ENCODE measurements at places on chromosomes 6 and 20.

DNA sequence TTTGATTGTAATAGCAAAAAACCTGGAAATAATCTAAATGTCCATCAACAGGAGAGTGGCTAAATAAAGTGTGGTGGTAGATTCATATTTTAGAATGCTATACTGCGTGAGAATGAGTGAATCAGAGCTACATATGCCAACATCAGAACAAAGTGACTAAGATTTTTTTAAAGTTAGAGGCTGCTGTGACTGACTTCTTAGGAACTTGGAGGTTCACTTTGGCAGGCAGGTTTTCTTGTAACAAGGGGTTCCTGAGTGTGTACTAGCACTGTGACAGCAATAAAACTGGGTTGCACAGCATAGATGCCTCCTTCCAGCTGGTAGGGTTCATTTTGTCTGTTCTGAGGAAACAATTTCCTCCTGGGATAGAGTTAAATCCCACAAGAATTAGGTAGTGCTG is 75.3 kb upstream of the ENPP5 start:
- no peak for DNase-seq

DNA sequence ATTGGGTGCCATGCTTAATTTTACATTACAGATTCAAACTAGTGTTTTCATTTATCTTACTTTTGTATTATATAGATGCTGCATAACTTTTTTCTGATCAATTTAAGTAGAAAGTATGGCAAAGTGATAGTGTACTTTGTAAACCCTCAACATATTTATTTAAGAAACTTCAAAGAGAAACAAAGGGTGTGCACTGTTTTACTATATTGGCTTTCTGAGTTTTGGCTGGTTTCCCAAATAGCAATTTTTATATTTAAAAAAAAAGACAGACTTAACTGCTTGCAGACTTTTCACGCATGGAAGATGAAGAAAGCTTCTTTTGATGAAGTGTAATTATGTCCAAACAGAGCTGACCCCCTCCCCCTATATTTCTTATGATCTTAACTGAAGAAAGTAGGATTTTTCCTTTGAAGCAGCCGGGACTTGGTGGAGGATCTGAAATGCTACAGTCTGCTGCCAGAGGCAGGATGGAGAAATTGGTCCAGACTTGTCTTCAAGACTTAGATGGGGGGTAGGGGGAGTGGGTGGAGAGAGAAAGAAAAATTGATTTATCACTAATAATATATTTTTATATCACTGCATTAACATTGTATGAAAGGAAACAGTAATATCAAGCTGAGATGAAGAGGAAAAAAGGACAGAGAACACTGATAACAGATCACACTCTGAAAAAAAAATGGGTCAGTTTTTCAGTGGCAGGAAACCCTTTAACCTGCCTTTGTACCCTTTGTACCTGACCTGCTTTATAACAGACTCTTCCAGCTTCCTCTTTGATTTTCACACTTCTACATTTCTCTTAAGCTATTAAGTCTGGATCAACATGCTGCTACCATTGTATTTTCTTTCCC is 56.0 kb upstream of the SUPT3H start:
- DNase-seq = no peak

- no peak for DNase-seq
Measured at GRCh38 chr6:27668442-27669294, 195.8 kb upstream of the ZNF184 start.

- DNase-seq = no peak
Measured at GRCh38 chr6:1113916-1114540, 197.9 kb upstream of the FOXQ1 start.

GRCh38 chr20:60372822-60373221 is 414.6 kb downstream of the CDH26 start:
- DNase-seq = no peak

DNA sequence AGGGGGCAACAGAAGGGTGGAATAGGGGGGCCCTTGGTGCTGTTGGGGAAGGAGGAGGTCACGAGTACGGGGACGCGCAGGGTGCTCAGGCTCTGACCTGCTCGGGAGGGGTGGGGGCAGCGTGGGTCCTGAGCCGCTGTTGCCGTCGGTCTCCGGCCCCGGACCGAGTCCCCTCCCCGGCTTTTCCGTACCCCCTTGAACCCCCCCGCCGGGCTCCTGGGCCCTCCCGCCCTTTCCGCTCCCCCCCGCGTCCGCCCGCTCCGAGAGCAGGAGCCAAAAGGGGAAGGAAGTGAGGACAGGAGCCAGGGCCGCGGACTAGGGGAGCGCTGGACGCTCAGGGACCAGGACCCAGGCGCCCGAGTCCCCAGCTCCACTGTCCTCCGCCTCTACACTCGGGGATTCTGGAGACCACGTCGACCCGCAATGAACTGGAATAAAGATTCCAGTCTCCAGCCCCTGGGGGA is at the start of gene RGL2:
TSS of gene RGL2 (minus strand) at position 170 of the 464 bp plus-strand sequence. CDS start 332 bp downstream, outside the sequence.
- peak; percentile 93 for DNase-seq

- DNase-seq = no peak
Measured at GRCh38 chr6:168609026-168609685, 168.2 kb downstream of the SMOC2 start.

GRCh38 chr6:142857796-142858555 is 87.0 kb downstream of the HIVEP2 start:
- no peak for DNase-seq

DNA sequence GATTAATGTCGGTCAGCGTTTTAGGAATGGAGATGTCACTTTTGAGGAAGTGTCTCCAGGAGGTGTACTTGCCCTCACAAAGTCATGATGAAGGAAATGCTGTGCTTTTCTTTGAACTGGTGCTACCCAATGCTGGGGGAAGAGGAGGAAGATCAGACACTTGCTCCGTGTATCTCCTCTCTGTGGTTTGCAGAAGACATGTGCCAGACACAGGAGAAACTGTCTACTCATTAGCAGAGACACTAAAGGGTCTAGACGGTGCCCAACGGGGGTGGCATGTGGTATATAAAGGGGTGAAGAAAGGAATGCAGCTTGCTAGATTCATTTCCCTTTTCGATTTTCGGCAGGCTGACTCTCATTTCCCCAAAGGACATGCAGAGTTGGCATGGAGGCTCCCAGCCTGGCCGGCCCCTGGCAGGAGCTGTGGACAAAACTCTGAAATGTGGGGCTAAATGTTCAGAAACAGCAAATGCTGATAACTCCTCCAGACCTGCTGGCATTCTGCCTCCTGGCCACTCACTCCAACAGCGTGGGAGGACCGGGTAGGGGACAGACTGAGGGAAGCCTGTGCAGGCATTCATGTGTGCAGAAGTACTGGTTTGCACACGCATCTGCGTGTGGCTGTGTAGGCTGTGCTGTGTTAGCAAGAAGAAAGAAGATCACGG is 59.6 kb upstream of the QKI start:
- peak; percentile 75 for DNase-seq

- no peak for DNase-seq
Measured at GRCh38 chr6:36875250-36875633, 639 bp upstream of the PPIL1 start.

DNA sequence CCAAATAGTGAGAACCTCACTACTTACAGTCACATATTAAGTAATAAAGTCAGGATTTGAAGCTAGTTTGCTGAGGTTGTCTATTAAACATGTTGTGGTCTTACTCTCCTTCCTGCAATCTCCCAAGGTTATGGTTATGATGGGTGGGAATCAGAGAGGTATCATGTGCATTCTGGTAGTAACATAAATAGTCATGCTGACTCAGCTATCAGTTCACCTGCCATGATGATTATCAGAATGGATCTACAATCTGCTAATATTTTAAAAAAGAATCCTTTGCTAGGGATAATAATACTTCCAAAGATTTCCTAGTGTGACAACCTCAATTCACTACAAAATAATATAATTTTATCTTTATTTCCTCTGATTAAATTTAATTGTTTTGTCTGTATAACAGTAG is 671.9 kb downstream of the KHDRBS2 start:
- DNase-seq = no peak

- DNase-seq = no peak
Measured at GRCh38 chr6:51805517-51805916, 281.9 kb downstream of the PKHD1 start.

- DNase-seq = no peak
Measured at GRCh38 chr6:107621229-107621937, 131.5 kb downstream of the SOBP start.

GRCh38 chr6:158669145-158670035 is 19.5 kb downstream of the SYTL3 start:
- DNase-seq = no peak

DNA sequence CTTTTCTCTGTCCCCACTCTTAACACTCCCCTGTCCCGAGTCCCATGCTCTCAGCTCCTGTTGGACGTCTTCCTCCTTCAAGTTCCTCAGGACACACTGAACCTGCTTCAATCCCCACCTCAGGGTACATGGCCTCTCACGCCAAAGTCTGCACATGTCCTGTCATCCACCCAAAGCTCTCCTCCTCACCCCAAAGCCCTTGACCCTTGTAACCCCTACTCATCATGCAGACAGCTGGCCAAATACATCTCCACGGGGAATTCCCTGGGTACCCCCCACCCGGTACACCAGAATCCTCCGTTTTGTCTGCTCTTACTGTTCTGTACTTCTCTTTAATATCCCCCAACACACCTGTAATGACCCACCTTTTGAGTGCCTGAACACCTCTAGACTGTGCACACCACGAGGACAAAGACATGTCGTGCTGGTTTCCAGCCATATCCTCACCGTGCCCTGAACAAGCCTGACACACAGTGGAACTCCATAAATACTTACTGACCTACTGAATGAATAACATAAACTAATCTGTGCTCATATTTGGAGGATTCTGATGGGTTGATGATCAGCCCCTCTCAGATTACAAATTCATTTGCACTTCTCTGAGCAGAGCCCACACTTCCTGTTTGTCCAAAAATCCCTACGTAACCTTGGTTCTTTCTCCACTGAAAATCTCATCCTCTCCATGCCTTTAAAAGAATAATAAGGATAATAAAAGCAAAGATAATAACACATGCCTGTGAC is 66.8 kb upstream of the EYA2 start:
- DNase-seq = no peak

DNA sequence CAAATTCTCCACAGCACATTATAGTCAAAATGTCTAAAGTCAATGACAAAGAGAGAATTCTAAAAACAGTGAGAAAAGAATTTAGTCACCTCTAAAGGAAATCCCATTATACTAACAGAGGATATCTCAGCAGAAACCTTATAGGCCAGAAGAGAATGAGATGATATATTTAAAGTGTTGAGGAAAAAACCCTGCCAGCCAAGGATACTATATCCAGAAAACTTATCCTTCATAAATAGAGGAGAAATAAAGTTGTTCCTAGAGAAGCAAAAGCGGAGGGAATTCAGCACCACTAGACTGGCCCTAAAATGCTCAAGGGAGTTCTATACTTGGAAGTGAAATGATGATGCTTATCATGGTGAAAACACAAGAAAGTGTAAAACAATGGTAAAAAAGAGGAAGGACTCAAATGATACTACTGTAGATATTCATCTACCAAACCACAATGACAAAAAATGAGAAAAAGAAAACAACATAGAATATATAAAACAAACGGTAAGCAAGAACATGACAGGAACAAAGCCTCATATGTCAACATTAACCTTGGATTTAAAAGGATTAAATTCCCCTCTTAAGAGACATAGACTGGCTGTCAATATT is 16.7 kb downstream of the GPRC6A start:
- DNase-seq = no peak

DNA sequence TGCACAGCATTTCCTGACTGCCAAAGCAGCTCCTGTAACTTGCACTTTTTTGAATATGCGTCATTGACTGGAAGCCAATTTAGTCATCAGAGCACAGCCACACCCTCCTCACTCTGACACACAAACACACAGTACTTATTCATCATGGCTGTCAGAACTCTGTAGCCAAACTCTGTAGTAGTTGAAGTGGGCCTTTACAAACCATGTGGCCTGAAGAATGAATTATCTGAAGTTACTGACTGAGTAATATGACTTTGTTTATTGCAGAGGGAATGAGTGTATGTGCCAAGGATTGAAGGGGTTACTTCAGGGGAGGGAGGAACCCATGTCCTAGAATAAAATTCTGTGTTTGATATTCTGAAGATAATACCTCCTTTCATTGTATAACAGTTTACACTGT is 102.7 kb downstream of the FIG4 start:
- peak; percentile 19 for DNase-seq

DNA sequence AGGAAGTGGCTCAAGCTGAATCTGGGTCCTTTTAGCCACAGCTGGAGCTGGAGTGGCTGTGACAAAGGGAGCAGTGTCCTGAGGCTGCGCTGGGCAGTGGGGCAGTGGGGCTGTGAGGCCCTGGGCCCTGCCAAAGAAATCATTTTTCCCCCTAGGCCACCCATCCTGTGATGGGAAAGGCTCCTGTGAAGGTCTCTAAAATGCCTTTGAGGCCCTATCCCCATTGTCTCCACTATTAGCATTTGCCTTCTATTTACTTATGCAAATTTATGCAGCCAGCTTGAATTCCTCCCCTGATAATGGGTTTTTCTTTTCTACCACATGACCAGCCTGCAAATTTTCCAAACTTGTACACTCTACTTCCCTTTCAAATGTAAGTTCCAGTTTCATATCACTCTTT is 539.2 kb downstream of the MEI4 start:
- DNase-seq = no peak

- DNase-seq = no peak
Measured at GRCh38 chr6:27693766-27694546, 218.2 kb downstream of the OR2B2 start.

GRCh38 chr6:124467366-124467765 is 494.9 kb upstream of the RNF217 start:
- no peak for DNase-seq

DNA sequence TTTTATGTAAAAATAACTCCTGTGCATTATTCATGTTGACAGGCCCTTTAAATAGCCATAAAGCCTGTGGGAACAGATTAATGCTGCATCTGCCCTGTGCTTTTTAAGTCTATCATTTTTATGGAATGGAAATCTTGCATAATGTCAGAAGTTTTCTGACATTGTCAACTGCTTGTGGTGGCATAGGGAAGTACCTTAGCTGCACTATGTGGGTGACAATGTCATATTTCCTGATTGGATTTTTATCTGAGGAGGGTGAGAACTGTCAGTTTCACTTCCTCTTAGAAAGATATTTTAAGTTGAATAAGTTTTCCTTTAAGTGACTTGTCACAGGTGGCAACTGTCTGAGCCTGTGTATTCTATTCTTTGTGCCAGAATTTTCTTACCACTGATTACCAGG is 267.9 kb downstream of the PLCB1 start:
- DNase-seq = no peak

- DNase-seq = no peak
Measured at GRCh38 chr6:128659878-128660622, 139.7 kb upstream of the PTPRK start.

GRCh38 chr6:34705241-34705640 is 8.7 kb upstream of the ILRUN start:
- no peak for DNase-seq

- peak; percentile 37 for DNase-seq
Measured at GRCh38 chr6:53734473-53735299, 60.1 kb upstream of the LRRC1 start.

DNA sequence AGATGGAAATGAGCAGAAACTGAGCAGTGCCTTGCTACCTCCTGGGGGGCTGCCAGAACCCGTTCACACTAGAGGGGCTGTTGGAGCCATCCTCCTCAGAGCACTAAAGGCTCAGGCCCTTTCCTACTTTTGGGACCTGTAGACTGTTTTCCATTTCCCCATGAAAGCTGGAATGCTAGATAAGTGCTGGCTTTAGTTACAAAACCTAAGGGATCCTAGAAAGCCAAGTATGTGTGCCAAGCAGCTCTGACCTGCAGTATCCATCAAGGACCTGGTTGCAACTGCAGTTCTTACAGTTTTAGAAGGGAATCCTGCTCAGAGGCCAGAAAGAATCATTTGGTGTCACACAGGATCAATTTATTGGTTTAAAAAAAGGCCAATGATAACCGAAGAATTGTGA is 176.7 kb upstream of the COL21A1 start:
- DNase-seq = no peak

- no peak for DNase-seq
Measured at GRCh38 chr20:63549679-63550282, 2.2 kb upstream of the SRMS start.

Measured in heart left ventricle (tissue), 16 donors.